ENCODE measurements at places on chromosomes 3 and 15. TPM values are rescaled to one million over a fixed set of nuclear protein-coding genes. Genes with fewer than 3 reads are reported as not detected.
A peak's percentile ranks its signal among the peaks of the same experiment; 100 is the strongest.

DNA sequence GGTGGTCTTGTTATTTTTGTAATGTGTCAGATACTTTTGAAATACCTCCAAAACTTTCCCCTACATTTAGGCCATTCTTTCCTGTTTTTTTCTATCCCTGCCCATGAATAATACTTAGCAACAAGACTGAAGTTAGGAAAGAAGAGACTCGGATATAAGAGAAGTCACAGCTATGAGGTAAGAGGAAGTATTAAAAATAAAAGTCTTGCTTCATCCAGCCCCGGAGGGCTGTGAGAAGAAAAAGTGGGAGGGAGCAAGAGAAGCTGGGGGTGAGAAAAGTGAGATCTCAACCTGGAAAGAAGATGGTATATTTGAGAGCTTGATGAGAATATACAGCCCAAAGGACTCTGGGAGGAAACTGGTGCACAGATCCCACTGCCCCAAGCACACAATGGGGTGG is 213.5 kb upstream of the CDIN1 start:
- no peak for DNase-seq

DNA sequence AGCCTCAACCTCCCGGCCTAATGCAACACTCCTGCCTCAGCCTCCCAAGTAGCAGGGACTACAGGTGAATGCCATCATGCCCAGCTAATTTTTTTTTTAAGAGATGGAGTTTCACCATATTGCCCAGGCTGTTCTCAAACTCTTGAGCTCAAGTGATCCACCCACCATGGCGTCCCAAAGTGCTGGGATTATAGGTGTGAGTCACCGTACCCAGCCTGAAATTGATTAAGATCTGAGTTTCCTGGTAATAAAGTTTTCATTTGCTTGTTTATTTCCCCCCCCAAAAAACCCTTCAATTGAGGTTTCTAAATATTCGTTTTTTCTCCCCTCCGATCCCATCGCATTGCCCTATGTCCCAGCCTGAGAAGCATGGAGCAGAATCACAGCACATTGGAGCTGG is 39.0 kb downstream of the HES1 start:
- no peak for DNase-seq

- no peak for DNase-seq
These were observed 181.8 kb downstream of the FOXP1 start for GRCh38 chr3:71401695-71402231.

- no peak for DNase-seq
These were observed 15.3 kb upstream of the FMN1 start for GRCh38 chr15:33209575-33210481.

Gene LRRC3B
- total RNA-seq: not detected

- DNase-seq: no peak
These were observed 42.0 kb upstream of the CFAP161 start for GRCh38 chr15:81091889-81092558.

GRCh38 chr3:123157598-123158287 is 44.0 kb upstream of the SEC22A start:
- DNase-seq: peak; percentile 45

DNA sequence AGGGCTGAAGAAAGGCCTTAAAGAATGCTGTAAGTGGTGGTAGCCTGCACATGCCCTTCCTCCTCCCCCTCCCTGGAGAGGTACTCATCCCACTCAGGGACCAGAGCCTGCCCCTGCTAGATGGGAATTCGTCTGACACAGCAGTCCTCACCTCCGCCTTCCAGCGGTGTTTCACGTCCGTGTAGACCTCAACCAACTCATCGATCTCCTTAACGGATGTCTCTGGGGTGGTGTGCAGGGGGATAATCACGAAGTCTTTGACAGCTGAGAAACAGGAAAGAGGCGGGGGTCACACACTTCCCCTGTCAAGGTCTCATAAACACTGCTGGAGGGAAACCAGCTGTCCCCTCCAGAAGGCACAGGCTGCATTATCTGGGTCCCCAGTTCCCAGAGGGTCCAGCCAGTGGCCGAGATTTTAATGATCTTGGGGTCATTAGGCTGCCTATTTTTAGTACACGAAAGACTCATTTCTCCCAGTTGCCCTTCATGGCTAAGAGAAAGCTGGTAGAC is 9.9 kb downstream of the DNASE1L3 start:
- DNase-seq: no peak

DNA sequence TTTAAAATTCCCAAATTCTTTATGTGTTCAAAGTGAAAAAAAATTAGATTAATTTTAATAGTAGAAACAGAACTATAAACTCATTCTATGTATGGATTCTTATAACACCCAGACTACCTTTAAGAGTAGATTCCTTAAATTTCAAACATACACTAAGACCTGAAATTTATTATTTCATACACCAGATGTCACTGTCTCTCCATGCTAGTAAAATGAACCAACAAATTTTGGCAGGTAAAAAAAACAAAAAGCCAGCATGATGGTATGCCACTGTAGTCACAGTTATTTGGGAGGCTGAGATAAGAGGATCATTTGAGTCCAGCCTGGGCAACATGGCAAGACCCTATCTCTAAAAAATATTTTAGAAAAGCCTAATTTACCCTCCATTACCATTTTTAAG is 461.3 kb upstream of the NAALADL2 start:
- no peak for DNase-seq

Gene LIPC
- 1.4 TPM for total RNA-seq

Gene LSAMP
- total RNA-seq: 0.87 TPM

DNA sequence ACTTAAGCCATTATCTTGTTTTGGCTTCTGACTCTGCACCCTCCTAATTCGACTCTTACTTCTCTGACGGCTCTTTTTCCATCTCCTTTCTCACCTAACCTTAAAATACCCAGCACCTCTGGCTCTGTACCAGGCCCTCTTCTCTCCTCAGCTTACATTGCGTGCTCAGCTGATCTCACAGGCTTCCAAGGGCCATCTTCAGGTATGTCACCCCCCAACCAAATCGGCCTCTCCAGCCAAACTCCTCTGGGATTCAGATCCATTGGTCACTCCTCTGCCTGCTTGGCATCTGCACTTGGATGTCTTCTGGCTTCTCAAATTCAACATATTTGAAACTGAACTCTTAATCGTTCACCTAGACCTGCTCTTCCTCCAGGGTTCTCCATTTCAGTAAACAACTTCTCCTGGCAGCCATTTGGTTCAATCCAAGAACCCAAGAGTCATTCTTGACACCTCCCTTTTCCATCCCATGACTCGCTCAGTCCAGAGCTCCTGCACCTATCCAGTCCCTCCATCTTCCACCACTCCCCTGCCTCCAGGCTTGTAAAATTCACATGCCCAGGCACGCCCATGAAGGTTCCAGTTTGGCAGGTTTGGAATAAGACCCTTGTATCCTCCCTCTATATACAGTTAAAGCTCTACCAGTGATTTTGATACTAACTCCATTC is 35.2 kb upstream of the SLC41A3 start:
- DNase-seq: peak; percentile 5

- DNase-seq: no peak
These were observed 147.7 kb upstream of the TRIM42 start for GRCh38 chr3:140530131-140530530.

GRCh38 chr15:25862071-25862471 is 1.1 kb downstream of the ATP10A start:
- DNase-seq: no peak

DNA sequence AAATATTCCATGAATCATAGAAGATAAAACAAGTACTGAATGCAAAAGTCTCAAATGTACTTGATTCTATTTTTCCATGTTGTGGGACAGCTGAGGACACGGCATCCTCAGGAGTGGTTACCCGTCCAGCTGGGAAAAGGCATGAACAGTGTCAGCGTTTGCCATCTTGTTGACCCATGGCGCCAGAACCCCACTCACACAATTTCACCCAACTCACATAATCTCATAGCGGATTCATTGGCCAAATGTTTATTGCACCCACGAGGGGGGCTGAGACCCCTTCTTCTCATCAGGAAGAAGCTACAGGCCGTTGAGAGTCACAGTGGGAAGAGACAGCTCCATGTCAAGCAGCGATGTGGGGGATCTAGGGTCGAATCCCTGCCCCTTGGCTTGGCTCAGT is 72.9 kb downstream of the OCA2 start:
- DNase-seq: no peak

Gene IFT80
- 5.2 TPM for total RNA-seq

- no peak for DNase-seq
These were observed 1.2 kb downstream of the CYP1A2 start for GRCh38 chr15:74749832-74750231.

DNA sequence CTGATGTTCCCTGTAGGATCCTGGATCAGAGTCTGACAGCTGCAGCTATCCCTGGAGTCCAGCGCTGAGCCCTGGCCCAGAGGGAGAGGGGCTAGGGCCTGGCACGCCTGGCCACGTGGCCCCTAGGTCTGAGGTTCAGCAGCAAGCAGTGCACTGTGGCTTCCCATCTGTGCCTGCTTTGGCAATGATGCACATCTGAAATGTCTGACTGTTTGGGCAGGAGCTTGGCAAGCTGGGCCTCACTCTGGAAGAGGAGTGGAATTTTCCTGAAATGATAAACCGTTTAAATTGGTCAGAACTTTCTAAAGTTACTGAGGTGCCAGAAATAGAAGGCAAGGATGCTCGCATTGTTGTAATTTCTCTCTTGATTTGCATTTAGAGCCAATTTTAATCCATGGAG is 48.8 kb upstream of the MRPS22 start:
- no peak for DNase-seq

GRCh38 chr3:152209060-152209459 is 59.7 kb upstream of the MBNL1 start:
- no peak for DNase-seq

- DNase-seq: no peak
These were observed 297.9 kb downstream of the RYR3 start for GRCh38 chr15:33608714-33609113.

GRCh38 chr15:88904257-88904623 is 8.9 kb upstream of the HAPLN3 start:
- DNase-seq: no peak

Gene PLCB2
- total RNA-seq: 0.94 TPM

Gene ANKRD34C
- 0.12 TPM for total RNA-seq

DNA sequence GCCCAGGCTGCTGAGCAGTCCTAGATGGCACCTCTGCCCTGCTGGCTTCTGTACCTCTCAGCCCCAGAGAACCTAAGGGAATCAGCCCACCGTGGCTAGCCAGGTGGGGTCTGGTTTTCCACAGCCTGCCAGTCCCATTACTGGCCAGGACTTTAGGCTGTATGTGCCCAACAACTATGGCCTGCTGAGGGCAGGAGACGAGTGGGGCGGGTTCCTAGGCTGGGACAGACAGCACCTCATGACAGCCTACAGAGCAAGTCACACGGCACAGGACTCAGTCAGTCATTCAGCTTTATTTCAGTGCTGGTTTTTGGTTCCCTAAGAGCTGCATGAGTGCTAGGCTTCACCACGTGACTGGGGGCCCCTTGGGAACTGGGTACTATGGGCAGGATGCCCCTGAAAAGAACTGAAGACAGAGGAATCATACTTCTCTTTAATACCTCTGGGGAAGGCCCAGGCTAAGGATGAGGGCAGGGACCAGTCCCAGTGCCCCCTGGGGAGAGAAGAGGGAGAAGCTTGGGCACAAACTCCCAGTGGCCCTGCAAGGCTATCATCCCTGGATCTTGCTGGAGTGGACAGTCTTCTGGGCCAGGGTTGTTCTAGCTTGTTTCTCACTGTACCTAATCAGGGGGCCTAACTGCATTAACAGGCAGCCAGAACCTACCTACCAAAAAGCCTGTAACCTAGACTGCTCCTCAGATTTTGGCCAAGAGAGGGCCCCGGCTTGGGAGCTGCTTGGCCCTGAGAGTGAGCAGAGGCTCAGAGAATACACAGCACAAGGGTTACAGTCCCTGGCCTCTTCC is 14.8 kb downstream of the CLK3 start:
- no peak for DNase-seq

Gene DISP2
- 0.86 TPM for total RNA-seq
